ENCODE measurements at places on chromosomes 2 and 18. TPM values are rescaled to one million over a fixed set of nuclear protein-coding genes. Genes with fewer than 3 reads are reported as not detected.

The RPRM gene
- not detected for total RNA-seq

The PRSS56 gene
- not detected for total RNA-seq

The UGT1A4 gene
- total RNA-seq = not detected

The CERS6 gene
- 16.5 TPM for total RNA-seq

The ADCY3 gene
- total RNA-seq = 33.0 TPM

The TXNDC2 gene
- not detected for total RNA-seq

The ANKRD30B gene
- total RNA-seq = under 0.01 TPM

The ASB18 gene
- not detected for total RNA-seq

The ARHGEF33 gene
- total RNA-seq = 0.50 TPM
